ENCODE measurements at places on chromosomes 12 and 14. TPM values are rescaled to one million over a fixed set of nuclear protein-coding genes. Genes with fewer than 3 reads are reported as not detected.

Gene SBNO1
- 26.8 TPM for polyA plus RNA-seq

Gene KLRD1
- polyA plus RNA-seq: 0.65 TPM

Gene AKAP6
- polyA plus RNA-seq: 4.6 TPM

Gene KLRC2
- not detected for polyA plus RNA-seq
